ENCODE measurements at places on chromosomes 1 and 21.

DNA sequence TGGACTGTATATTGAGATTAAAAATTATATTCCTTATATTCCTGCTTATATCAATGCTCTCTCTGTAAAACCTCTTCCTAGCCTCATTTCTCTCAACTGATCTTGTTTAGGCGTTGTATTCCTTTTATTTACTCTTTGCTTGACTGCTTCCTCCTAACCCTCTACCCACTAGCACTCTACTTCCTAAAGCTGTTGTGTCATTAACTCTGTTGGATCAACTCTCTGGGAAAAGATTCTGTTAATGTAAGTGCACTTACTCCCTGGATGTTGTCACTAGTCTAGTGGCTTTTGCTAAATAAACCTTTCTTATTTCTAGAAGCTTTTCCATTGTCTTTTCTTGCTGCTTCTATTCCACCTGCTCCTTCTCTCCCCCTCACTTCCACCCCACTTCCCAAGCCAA lies 6.5 kb downstream of the SPATA46 start:
- no peak for DNase-seq

- no peak for DNase-seq
These were observed 758 bp downstream of the NAXE start for GRCh38 chr1:156592158-156592909.

GRCh38 chr1:77473690-77474089 lies 191.9 kb downstream of the AK5 start:
- peak; percentile 51 for DNase-seq

DNA sequence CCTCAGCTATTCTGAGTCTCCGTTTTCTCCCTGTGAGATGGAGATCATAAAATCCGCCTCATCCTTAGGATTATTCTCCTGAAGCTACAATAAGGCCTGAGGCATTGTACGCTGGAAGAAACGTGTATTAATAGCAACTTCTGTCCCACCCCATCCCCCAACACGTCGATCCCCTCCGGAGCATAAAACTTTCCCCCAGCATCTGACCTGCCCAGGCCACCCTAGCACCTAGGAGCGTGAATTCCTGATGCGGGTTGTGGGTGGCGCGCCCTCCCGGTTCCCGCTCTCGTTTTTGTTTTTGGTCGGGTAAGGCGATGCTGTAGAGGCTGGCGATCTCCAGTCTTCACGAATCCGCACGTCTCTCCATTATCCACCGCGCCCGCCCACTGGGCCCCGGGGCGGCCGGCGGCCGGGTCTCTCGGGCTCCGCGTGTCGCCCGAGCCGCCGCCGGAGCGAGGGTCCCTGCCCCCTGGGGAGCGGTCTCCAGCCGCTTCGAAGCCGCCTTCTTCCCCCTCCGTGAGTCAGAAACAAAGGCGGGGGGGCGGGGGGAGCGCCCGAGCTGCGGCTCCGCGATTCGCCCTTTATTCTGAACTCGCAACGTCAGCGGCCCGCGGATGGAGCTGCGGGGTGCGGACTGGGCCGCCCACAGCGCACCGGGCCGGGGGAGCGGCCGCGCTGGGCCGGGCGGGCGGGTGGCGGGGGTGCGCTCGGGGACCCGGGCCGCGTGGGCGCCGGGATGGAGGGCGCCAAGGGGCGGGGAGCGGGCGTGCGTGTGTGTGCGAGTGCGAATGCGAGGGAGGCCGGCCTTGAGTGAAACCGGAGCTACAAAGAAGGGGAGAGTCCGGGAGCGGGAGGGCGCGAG lies at the start of gene PLEKHO1:
TSS of gene PLEKHO1 (plus strand) at position 646 of the 862 bp plus-strand sequence. CDS start 342 bp downstream, outside the sequence.
- peak; percentile 49 for DNase-seq

- DNase-seq = no peak
These were observed 6.0 kb downstream of the TNFRSF14 start for GRCh38 chr1:2561898-2562895.

GRCh38 chr1:24321126-24321525 lies 2.0 kb downstream of the GRHL3 start:
- DNase-seq = no peak

GRCh38 chr1:204962742-204963632 lies 80.0 kb upstream of the CNTN2 start:
- DNase-seq = no peak

GRCh38 chr1:165225062-165225461 lies 131.5 kb downstream of the LMX1A start:
- no peak for DNase-seq

GRCh38 chr21:35649186-35649585 lies 411.1 kb downstream of the SETD4 start:
- DNase-seq = peak; percentile 7

DNA sequence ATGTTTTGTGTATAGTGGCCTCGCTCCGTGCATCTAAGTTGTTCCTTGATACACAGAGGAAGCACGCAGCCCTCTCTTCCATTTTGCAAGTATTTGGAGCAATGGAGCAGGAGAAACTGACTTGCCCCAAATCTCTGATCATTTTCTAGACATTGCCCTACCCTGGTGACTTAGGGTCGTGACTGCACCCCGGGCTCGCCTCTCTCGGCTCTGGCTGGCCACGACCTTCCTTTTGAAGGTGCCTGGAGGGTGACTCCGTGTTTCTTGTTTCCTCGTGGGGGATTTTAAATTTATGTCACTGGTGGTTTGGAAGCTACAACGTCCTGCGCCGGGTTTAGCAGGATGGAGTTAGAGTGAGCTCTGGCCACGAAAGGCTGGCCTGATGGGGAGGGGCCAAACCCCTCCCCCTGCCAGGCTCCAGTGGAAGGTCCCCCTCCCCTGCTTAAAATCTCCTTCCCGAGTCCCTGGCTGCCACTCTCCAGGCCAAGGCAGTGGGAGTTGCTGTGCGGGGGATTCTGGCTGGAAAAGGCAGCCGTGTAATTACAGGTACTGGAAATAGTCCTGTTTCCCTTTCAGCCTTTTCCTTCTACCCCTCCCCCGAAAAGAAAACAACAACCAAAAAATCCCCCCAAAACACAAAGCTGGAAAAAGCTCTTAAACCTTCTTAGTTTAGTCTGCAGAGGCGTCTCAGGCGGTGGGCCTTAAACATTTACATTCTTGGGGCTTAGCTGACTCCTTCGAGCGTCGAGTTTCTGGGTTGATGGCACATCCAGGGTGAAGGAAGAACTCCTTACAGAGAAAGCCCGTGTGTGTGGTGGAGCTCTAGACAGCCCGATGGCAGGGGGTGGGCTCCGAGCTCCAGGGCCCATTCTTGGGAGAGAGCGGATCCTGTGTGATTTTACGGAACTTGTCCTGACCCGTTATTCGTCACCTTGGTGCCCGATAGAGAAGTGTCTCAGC lies 28.1 kb downstream of the SPSB1 start:
- no peak for DNase-seq

DNA sequence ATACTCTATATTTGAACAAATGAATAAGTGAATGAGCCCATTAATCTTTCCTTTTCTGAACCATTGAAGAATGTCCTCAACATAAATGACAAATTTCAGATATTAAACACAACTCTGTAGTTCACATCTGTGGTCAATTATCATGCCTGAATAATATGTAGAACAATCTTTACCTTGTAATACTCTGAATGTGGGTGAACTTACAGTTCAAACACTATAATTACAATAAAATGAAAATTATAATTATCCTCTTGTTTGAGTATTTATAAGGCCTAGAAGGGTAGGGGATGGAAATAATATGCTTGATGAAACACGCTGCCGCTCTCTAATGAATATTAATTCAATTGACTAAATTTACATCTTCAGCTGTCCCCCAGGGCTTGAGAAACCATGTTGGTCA lies 8.7 kb upstream of the SFPQ start:
- DNase-seq = no peak

- peak; percentile 38 for DNase-seq
These were observed 197.3 kb downstream of the MATN1 start for GRCh38 chr1:30525971-30526651.

DNA sequence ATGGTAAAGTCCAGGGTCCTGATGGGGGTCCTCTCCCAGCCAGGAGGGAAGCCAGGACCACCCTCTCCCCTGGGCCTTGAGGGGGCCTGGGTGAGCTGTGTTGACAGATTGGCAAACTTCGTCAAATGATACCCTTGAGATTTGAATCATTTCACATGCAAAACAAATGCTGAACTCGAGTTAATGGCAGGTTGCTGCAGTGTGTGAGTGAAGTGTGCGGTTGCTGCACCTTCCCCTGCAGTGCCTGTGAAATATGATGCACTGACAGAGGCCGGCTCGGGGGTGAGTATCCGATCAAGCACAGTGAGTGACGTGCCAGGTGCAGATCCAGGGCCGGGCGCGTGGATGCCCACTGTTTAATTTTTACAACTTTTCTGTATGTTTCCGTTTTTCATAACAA lies 5.7 kb upstream of the KRTAP12-1 start:
- DNase-seq = no peak

GRCh38 chr1:232390590-232390989 lies 239.3 kb downstream of the SIPA1L2 start:
- DNase-seq = no peak

DNA sequence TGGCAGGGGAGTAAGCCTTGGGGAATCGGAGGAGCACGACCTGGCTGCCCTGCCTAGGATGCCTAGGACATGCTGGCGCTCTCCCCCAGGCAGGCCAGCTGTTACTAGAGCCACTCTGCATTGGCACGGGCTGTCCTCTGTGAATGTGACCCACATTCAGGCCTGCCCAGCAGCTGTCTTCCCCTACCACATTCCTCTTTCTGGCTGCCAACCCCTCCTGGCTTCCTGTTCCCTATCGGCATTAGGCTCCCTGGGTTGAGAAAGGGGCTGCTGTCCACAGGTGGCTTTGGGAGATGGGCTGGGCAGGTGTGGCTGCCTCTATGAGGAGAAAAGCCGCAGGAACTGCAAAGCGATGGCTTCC lies 2.3 kb upstream of the NFASC start:
- DNase-seq = no peak

DNA sequence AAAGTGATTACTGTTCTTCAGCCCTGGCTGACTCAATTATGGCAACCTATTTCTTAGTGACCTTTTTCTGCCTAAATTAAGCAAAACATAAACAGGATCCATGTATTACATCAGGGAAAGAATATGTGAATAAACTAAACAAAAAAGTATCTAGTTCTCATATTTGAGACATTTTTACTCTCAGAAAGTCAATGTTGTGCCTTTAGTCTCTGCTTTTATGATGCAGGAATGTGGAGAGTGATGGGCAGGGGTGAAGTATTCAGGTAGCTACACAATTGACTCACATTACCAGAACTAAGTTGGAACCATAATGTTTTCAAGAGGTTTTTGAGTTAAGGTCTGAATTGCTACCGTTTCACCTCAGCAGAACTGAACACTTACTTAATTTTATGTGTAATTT lies 462.7 kb upstream of the CXADR start:
- DNase-seq = no peak

DNA sequence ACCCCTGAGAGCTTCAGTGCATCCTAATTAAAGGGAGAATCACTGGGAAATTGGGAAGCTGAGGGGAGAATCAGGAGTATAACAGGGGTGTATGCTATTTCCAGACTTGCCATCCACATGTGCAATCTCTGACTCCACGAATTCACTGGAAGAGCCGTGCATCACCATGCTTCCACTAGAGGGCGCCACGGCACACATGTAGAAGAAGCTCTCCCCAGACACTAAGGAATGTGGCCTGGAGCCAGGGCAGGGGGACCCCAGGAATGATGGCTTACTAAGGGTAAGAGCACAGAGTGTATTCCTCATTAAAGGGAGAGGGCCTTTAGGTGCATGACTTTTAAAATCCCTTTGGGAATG lies 81.5 kb downstream of the ABCA4 start:
- no peak for DNase-seq

DNA sequence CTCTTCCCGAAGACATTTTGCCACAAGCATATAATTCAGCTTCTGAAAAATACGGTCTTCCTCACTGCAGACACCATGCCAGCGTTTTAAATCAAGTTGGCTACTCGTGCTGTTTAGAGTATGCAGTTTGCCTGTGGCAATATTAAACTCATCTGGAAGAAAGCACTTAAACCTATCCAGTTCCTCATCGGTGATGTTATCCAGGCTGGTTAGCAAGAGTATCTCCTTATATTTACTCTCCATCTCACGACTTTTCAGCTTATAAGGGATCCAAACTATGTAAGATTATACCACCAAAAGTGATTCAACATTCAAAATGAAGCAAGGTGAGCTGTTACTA lies 9.7 kb upstream of the IFI16 start:
- no peak for DNase-seq

GRCh38 chr1:245409341-245410195 lies 254.8 kb downstream of the KIF26B start:
- DNase-seq = no peak

- no peak for DNase-seq
These were observed 32.5 kb downstream of the LRRC3 start for GRCh38 chr21:44487831-44488230.

- DNase-seq = no peak
These were observed 672 bp downstream of the POMGNT1 start for GRCh38 chr1:46197560-46197963.

GRCh38 chr1:27536010-27536757 lies 46.2 kb upstream of the WASF2 start:
- no peak for DNase-seq

DNA sequence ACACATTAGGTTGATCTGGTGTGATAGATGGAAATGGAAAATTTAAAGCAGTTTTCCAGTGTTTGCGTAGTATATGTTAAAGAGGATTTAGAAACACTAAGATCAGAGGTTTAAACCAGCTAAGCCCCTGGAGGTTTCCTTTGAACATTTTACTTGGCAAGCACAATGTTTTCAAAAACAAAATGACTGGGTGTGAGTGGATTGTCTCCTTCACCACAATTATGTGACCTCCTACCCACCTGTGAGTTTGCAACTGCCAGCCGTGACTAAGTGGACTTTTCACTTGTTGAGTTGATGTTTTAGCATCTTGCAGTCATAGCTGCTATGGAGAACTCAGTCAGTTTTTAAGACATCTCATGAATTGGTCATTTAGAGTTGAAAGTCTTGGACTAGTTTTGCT lies 4.7 kb downstream of the CCDC190 start:
- DNase-seq = no peak

DNA sequence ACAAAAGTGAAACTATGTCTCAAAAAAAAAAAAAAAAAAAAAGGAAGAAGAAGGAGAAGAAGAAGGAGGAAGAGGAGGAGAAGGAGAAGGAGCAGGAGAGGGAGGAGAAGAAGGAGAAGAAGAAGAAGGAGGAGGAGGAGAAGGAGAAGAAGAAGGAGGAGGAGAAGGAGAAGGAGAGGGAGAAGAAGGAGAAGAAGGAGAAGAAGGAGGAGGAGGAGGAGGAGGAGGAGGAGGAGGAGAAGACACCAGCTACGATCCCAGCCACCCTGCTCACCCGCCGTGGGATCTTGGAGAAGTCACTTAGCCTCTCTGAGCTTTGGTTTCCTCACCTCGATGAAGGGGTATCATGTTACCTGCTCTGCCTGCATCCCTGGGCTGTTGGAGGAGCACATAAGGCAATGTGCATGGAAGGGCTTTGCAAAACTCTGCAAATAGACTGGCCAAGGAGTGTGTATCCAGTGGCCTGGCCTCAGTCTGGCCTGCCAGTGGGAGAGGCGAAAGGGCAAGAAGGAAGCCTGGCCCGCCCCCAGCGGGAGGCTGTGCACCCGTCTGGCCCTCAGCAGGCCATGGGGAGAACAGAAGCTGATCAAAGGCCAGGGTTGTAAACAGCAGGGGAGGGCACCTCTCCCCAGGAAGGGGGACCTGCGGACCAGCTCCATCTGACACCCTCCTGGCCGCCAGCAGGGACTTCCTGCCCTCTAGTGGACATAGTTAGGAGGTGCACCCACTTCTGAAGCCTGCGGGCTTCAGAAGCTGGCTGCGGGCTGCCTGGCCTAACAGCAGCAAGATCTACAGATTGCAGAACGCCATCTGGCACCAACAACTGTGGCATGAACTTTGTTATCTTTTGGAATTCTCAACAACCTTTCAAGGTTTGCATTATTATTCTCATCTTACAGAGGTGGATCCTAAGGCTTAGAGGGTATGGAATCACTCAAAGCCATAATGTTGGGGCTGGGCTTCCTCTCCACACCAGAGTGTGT lies 19.2 kb upstream of the CDK18 start:
- peak; percentile 11 for DNase-seq

All from AG09319 (cell line).